ENCODE measurements at places on chromosomes 3 and 15. TPM values are rescaled to one million over a fixed set of nuclear protein-coding genes. Genes with fewer than 3 reads are reported as not detected.

TMEM212 gene
- not detected for total RNA-seq

ACOX2 gene
- not detected for total RNA-seq

SLC15A2 gene
- 0.69 TPM for total RNA-seq

CKMT1A gene
- not detected for total RNA-seq

MUC13 gene
- total RNA-seq = not detected

RPL39L gene
- total RNA-seq = 1.7 TPM

TM6SF1 gene
- total RNA-seq = not detected

RHOA gene
- total RNA-seq = 256 TPM

POMGNT2 gene
- total RNA-seq = 8.4 TPM

RBPMS2 gene
- total RNA-seq = not detected

DNA sequence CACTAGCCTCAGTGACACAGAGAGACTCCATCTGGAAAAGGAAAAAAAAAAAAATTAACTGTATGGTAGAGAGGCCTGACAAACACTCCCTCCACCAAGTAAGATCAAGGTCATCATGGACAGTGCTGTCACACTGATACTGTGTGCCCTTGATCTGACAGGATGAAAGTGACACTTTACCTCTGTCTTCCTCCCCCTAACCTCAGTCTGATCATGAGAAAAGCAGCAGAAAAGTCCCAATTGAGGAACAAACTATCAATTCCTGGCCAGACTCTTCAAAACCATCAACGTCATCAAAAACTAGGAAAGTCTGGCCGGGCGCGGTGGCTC, 26.7 kb downstream of the PGPEP1L start:
- no peaks in the 10 kb centered on the region for H3K36me3 ChIP-seq
- H3K4me3 ChIP-seq = no peak overlapping the region
- no peak overlapping the region for H3K27ac ChIP-seq
- no peak for DNase-seq
- H3K27me3 ChIP-seq = no peaks in the 10 kb centered on the region
- no peaks in the 10 kb centered on the region for H3K4me1 ChIP-seq

- no peak overlapping the region for H3K4me3 ChIP-seq
- H3K36me3 ChIP-seq = no peaks in the 10 kb centered on the region
- H3K4me1 ChIP-seq = peaks cover 5% of the 10 kb centered on the region
- no peak overlapping the region for H3K27ac ChIP-seq
- H3K27me3 ChIP-seq = no peaks in the 10 kb centered on the region
Observed at GRCh38 chr15:72844067-72844466, 60.5 kb upstream of the ADPGK start.

DNA sequence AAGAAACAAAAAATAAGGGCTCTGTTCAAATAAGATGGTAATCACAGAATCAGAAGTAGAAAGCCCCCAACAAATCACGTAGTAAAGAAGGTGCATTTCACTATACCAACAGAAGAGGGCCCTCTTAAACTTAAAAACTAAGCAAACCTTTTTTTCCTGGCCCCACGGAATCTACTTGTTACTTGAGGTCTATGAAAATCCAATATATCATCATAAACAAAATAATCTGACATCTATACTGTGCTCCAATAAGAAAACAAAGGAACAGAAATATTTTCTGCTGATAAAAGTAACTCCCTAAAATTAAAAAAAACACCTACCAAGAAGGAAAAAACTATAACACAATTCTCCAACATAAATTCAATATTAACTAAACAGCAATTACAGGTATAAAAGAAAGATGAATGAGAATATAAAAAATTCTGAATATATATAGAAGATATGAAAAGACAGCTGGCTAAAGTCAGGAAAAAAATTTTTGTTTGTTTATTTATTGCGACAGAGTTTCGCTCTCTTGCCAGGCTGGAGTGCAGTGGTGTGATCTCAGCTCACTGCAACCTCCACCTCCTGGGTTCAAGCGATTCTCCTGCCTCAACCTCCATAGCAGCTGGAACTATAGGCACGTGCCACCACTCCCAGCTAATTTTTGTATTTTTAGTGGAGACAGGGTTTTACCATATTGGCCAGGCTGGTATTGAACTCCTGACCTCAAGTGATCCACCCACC, 81.8 kb downstream of the CLASP2 start:
- no peaks in the 10 kb centered on the region for H3K27me3 ChIP-seq
- no peak overlapping the region for H3K27ac ChIP-seq
- peaks cover 4% of the 10 kb centered on the region for H3K36me3 ChIP-seq
- H3K4me1 ChIP-seq = no peaks in the 10 kb centered on the region

DNA sequence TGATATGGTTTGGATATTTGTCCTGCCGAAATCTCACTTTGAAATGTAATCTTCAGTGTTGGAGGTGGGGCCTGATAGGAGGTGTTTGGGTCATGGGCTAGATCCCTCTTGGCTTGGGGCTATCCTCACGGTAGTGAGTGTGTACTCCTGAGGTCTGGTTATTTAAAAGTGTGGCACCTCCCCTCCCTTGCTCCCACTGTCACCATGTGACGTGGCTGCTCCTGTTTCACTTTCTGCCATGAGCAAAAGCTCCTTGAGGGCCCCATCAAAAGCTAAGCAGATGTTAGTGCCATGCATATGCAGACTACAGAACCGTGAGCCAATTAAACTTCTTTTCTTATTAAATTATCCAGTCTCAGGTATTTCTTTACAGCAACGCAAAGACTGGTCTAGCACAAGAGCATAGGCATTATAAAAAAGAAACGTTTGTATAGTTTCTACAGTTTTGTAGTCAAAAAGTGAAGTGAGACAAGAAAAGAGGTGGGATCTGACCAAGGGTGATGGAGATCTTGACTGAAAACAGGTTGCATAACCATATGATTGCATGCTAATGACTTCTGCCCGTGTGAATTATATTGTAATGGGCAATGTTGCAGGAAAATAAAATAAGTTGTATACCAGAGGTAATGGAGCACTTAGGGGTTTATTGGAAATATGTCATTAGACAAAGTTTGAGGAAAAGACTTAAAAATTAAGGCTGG, 28.5 kb upstream of the CLASP2 start:
- H3K27me3 ChIP-seq = no peaks in the 10 kb centered on the region
- no peaks in the 10 kb centered on the region for H3K36me3 ChIP-seq
- no peak for DNase-seq
- H3K4me3 ChIP-seq = no peak overlapping the region
- no peak overlapping the region for H3K27ac ChIP-seq

- no peaks in the 10 kb centered on the region for H3K27me3 ChIP-seq
- H3K36me3 ChIP-seq = peaks cover 5% of the 10 kb centered on the region
Observed at GRCh38 chr15:91864664-91865063, 11.2 kb downstream of the SLCO3A1 start.

- no peak for DNase-seq
- no peaks in the 10 kb centered on the region for H3K27me3 ChIP-seq
- no peak overlapping the region for H3K27ac ChIP-seq
Observed at GRCh38 chr3:196216681-196217211, 412 bp downstream of the SLC51A start.

DNA sequence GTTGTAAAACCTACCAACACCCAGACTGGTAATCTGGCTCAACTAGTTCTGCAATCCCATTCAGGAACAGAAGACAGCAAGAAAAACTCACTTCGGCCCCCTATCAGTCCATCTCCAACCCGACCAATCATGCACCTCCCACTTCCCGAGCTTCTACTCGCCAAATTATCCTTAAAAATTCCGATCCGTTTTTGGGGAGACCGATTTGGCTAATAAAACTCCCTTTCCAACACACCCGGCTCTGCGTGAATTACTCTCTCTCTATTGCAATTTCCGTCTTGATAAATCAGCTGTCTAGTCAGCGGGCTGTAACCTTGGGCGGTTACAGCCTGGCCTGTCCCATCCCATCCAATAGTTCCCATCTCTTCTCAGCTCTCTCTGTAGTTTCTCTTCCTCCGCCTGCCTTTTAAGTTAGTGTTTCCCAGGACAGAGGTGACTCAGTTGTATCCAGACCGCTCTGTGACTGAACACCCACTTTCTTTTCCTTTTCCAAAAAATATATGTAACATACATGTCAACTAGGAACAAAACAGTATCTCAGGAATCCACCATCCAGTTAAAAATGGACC, 780 bp upstream of the ACAD9 start:
- H3K4me3 ChIP-seq = peak overlapping the region; percentile 94
- peaks cover 56% of the 10 kb centered on the region for H3K4me1 ChIP-seq
- H3K27me3 ChIP-seq = no peaks in the 10 kb centered on the region
- H3K36me3 ChIP-seq = peaks cover 13% of the 10 kb centered on the region
- DNase-seq = no peak
- peak overlapping the region; percentile 99 for H3K27ac ChIP-seq

DNA sequence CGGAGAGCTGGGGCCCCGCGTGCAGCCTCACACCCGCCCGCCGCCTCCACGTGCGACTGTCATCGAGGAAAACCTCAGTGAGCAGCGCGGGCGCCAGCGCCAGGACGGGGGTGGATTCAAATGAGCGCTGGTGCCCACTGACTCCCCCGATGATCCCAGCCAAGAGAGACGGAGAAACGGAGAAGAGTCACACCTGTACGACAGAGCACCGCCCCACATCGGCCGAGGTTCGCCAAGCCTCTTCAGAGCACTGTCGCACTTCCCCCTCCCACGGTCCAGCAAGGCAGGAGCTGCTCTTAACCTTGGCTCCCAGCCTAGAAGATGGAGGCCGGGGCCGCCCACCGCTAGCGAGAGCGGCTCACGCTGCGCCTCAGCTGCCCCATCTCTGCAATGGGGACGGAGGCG, 130.9 kb upstream of the IQSEC1 start:
- H3K27ac ChIP-seq = no peak overlapping the region
- no peaks in the 10 kb centered on the region for H3K36me3 ChIP-seq
- peaks cover 17% of the 10 kb centered on the region for H3K27me3 ChIP-seq

- H3K27ac ChIP-seq = no peak overlapping the region
- no peak overlapping the region for H3K4me3 ChIP-seq
- no peaks in the 10 kb centered on the region for H3K27me3 ChIP-seq
Observed at GRCh38 chr3:60771766-60772165, 479.5 kb downstream of the FHIT start.

DNA sequence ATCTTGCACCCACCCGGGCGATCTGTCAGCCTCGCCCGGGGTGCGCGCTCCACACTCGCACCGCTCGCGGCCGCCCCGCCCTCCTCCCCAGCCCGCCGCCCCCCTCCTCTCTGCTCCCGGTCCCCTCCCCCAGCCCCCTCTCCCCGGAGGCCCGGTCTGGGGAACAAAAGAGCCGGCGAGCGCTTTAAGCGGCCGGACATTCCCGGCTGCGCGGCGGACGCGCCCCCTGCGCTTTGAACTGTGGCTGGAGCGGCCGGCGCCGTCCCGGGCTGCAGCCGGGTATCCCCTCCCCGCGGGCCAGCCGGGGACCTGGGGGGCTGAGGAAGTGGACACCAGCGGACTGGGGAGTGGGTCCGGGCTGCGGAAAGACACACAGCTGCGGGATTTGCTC, at the start of gene IGDCC3:
IGDCC3 (minus strand) TSS at position 27 of the 391 bp plus-strand sequence. CDS start 214 bp downstream, outside the sequence.
- peaks cover 13% of the 10 kb centered on the region for H3K4me1 ChIP-seq
- peaks cover 53% of the 10 kb centered on the region for H3K27me3 ChIP-seq
- peak within 1 kb of the TSS; percentile 37 for H3K4me3 ChIP-seq
- no peak for DNase-seq
- H3K27ac ChIP-seq = no peak within 1 kb of the TSS

DNA sequence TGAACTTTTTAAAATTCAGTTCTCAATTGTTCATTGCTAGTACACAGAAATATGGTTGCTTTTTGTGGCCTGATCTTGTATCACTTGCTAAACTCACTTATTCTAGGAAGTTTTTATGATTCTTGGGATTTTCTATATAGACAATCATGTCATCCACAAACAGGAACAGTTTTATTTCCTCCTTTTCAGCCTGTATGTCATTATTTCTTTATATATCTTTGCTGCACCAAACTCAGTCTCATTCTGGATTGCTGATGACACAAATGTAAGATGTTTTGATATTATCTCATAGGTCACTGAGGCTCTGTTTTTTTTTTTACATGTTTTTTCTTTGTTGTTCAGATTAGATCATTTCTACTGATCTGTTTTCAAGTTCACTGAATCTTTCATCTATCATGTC, 71.7 kb downstream of the TTBK2 start:
- no peak overlapping the region for H3K4me3 ChIP-seq
- no peaks in the 10 kb centered on the region for H3K4me1 ChIP-seq
- H3K27ac ChIP-seq = no peak overlapping the region

GRCh38 chr3:101077361-101078011, 84.3 kb upstream of the ABI3BP start:
- H3K4me3 ChIP-seq = no peak overlapping the region
- H3K36me3 ChIP-seq = no peaks in the 10 kb centered on the region
- peaks cover 2% of the 10 kb centered on the region for H3K27me3 ChIP-seq
- no peaks in the 10 kb centered on the region for H3K4me1 ChIP-seq

GRCh38 chr15:78808550-78808949, 2.7 kb downstream of the ADAMTS7 start:
- H3K27ac ChIP-seq = no peak overlapping the region
- H3K36me3 ChIP-seq = no peaks in the 10 kb centered on the region
- H3K4me1 ChIP-seq = peaks cover 20% of the 10 kb centered on the region
- H3K4me3 ChIP-seq = no peak overlapping the region
- peak; percentile 9 for DNase-seq
- peaks cover 33% of the 10 kb centered on the region for H3K27me3 ChIP-seq

DNA sequence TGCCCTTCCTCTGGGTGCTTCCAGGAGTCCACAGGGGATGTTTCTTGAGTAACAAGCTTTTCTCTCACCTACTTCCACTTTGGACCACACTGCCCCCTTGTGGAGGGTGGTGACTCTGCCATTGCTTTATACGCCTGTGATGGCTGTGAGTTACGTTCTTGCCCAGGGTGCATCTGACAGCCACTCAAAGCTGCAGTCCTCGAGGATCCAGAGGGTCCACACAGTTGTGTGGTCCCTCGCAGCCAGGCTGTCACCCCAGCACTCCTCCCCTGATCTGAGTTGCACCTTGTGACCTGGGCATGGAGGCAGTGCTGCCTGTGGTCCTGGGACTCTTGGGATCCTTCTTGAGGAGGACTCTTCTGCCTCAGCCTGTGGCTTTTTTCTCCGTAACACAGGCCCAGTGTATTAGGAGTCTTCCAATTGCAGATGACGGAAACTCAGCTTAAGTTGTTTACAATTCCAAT, 23.4 kb downstream of the FOXL2 start:
- H3K27ac ChIP-seq = no peak overlapping the region
- H3K4me1 ChIP-seq = peaks cover 5% of the 10 kb centered on the region
- DNase-seq = peak; percentile 84
- H3K4me3 ChIP-seq = no peak overlapping the region
- H3K27me3 ChIP-seq = no peaks in the 10 kb centered on the region
